A549 treated with ZK216348 at 1 μM for 4 hours (cell line): ENCODE measurements at places on chromosomes 13 and 19. TPM values are rescaled to one million over a fixed set of nuclear protein-coding genes. Genes with fewer than 3 reads are reported as not detected.

The SERPINE3 gene
- total RNA-seq: not detected in 5 replicates

The ZNF792 gene
- total RNA-seq: 1.5 to 2.2 TPM (median 1.9 TPM) in 5 replicates

The ERVV-1 gene
- total RNA-seq: not detected in 5 replicates

The AMH gene
- total RNA-seq: 5.3 to 22.3 TPM (median 16.9 TPM) in 5 replicates

The SLC15A1 gene
- total RNA-seq: 0.05 TPM in 1 of 5 replicates, not detected in the others

The SYNGR4 gene
- 1.4 to 4.2 TPM (median 3.2 TPM) in 5 replicates for total RNA-seq

The FAM187B gene
- total RNA-seq: not detected in 5 replicates

The KLK2 gene
- total RNA-seq: 0.27 TPM in 1 of 5 replicates, not detected in the others

The ZNF85 gene
- total RNA-seq: 0.16 TPM in 1 of 5 replicates, not detected in the others

The ERFL gene
- total RNA-seq: 0.16 to 0.40 TPM (median 0.25 TPM) in 5 replicates
